ENCODE measurements at places on chromosomes 1 and 21.

DNA sequence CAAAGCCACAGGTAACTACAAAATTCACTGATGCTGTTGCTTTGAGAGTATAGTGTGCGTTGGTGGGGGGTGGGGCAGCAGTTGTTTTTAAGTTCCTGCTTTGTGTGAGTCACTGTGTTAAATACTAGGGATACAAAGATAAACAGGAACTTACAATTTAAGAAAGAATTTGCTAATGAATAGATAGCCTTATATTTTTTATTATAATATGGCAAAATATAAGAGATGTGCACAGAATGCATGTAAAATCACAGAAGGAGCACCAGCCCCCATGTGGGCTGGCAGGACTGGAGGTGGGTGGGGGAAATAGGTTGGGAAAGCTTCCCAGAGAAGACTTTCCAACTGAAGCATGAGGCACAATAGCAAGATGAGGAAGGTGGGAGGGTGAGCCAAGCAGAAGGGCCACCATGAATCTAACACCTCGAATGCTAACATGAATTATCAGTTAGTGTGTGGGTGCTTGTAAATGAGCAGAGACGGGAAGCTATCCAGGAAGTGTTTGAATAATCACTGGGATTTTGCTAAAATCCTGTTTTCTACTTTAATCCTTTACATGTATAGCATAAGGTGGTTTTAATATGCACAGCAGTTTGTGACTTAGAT, 57.0 kb upstream of the RAVER2 start:
- DNase-seq = no peak

DNA sequence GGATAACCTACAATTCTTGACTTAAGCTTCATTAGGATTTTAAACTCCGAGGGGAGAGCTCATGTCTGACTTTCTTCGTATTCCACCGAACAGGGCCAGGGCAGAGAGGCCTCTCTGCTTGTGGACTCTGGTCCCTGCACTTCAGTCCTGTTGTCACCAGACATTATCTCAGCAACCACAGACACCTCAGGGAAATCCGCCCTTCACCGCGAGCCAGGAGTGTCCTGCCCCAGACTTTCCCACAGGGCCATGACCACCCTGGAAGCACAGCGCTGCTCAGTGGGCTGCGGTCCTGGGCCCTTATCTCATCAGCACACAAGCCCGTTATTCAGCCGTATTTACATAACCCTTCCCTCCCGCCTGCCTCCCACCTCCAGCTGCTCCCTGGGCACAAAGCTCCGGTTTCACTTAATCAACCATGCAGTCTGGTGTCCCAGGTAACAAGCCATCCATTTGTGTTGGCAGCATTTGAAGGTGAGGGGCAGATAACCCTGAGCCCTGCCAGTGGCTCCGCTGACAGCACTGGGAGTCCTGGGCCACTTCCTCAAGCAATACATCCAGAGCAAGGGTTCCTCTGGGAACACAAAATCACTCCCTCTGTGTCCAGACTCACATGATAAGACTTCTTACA, 122.8 kb upstream of the RAB4A start:
- DNase-seq = no peak

DNA sequence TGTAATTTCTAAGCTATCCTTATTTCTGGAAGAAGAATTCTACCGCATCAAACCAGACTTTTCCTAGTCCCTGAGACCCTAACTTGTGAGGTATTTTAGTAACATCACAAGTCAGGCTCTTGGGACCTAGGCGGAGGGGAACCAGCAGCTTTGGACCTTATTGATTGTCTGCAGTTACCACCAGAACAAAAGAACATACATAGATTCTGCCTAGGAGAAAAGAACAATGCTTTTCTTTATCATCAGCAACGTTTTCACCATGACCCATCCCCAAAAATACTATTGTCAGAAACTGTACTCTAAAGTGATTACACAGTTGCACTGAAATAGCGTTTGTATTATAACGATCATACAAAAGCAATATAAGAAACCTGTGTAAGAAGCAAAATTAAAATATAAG, 860.4 kb downstream of the USP25 start:
- no peak for DNase-seq

DNA sequence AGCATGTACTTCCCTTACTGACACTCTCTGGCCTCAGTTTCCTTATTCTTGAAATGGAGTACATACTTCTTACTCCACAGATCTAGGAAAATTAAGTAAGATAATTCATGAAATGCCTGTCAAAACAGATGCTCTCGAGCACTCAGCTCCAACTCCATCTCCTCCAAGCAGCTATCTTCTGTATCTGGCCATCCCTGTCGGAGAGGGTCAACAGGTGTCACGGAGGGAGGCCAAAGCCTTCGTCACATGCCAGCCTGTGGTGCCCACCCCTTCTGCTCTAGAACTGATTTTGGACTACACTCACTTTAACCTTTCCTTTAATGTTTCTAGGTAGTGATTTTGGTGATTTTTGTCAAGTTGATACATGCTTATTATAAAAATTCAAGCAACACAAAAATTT, 18.8 kb upstream of the PKP1 start:
- DNase-seq = no peak

DNA sequence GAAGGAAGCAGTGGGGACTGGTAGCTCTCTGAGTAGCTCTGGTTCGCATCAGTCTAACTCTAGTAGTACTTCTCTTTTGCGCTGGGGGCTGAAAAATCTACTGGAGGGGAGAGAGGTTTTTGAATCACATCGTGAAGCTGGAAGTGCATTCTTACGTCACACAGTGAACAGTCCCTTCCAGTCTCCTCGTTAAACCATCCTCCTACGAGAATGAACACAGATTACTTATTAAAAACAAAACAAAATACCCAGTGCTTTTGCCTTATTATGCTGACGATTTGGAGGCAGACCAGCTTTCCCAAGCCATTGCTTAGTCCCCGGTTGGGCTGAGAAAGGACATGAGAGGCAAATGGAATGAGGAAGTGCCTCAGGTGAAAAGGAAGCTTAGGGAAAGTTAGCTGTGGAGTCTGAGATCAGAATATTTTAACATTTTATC, 16.1 kb downstream of the HUNK start:
- no peak for DNase-seq

All from activated T-cell treated with anti-CD3 and anti-CD28 coated beads for 48 hours (primary cell).